ENCODE measurements at places on chromosomes 5 and 9.

GRCh38 chr5:78667461-78668103 is 19.0 kb upstream of the LHFPL2 start:
- no peak for DNase-seq

DNA sequence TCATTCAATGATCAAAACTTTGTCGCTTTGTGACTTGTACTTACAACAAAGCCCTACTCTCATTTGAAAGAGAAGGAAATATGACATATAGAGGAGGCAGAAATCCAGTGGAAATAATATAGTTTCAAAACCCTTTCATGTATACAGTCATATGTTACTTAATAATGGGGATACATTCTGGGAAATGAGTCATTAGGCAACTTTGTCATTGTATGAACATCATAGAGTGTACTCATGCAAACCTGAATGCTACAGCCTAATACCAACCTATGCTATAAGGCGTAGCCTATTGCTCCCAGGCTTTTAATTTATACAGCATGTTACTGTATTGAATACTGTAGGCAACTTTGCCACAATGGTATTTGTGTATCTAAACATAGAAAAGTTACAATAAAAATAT is 69.0 kb upstream of the SMC2 start:
- no peak for DNase-seq

- DNase-seq: no peak
These were observed 74.7 kb downstream of the TMEM161B start for GRCh38 chr5:88193896-88194295.

- DNase-seq: no peak
These were observed 204.4 kb upstream of the DMRT1 start for GRCh38 chr9:636931-637591.

- DNase-seq: no peak
These were observed 21.0 kb upstream of the CDKN2B start for GRCh38 chr9:22030101-22030598.

GRCh38 chr9:25224309-25224708 is 453.9 kb downstream of the TUSC1 start:
- no peak for DNase-seq

DNA sequence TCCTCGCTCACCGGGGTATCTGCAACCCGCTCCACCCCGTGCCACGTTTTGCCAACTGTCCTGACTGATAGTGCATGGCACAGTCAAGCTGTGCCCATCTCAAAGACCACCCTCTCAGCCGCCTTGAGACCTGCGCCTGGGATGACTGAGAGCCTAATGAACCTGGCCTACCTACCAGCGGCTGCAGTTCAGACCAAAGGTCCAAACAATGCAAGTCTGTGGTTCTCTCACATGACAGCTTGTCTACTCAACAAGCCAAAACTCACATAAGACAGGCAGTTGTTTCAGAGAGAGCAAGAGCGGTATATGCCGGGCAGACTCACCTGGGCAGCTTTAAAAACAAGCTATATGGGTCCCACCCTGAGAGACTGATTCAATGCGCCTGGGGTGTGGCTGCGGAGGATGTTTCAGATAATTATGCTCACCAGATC is 70.5 kb downstream of the EPB41L4B start:
- no peak for DNase-seq

DNA sequence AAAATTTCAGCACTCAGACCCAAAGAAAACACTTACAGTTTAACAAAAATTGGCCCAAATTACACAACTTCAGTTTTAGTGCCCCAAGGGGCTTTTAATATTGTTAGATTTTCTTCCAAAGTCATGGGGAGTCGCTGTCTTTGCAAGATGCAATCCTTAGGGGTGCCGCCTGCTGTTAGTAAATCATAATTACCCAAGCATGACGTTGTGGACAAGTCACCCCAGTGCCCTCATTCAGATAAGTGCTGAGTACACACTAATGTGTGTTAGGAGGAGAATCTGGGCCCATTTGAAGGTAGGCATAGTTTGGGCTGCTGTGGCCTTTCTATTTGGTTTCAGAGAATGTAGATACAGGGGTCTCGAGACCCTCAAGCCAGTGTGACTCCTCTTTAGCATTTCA is 138.1 kb downstream of the SV2C start:
- no peak for DNase-seq

All from NCI-H2171 (cell line).